Stimulated activated CD4-positive, alpha-beta T cell treated with anti-CD3 and anti-CD28 coated beads, Interleukin-4, amount 100 ng/mL, for 24 hours (primary cell): ENCODE measurements at places on chromosomes 16 and 17.

DNA sequence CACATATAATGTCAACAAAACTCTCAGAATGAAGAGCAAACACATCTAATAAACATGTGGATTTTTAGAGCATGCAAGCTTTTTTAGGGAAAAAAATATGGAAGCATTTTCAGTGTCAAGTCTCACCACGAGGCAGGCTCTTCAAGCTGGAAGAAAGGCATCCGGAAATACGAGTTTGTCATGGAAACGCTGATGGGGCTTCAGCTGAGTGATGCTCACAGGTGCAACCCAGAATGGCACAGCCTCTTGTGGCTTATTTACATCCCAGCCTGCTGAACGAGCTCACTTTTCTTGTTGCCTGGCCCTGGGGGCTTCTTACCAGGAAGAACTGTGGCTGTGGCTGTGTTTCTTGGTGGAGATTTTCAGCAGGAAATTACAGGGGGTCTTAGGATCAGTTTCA lies 24.1 kb upstream of the DYNLL2 start:
- no peak for DNase-seq

DNA sequence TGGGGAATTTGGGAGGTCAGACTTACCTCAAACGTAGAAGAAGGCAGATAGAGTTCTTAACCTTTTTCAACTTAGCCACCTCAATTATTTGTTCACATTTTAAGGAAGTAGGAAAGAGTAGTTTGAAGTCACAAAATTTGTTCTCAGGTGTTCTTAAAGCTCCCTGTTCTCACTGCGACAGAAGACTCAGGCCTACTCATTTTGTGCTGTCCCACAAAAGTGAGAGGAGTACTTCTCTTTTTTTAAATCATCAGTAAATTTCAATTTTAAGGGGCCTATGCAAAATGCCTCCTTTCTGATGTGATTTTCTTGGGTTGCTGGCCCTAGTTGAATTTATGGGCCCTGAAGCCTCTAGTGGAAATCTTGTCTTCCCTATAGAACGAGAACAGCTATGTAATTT lies 133.4 kb downstream of the MAP2K6 start:
- DNase-seq = no peak

DNA sequence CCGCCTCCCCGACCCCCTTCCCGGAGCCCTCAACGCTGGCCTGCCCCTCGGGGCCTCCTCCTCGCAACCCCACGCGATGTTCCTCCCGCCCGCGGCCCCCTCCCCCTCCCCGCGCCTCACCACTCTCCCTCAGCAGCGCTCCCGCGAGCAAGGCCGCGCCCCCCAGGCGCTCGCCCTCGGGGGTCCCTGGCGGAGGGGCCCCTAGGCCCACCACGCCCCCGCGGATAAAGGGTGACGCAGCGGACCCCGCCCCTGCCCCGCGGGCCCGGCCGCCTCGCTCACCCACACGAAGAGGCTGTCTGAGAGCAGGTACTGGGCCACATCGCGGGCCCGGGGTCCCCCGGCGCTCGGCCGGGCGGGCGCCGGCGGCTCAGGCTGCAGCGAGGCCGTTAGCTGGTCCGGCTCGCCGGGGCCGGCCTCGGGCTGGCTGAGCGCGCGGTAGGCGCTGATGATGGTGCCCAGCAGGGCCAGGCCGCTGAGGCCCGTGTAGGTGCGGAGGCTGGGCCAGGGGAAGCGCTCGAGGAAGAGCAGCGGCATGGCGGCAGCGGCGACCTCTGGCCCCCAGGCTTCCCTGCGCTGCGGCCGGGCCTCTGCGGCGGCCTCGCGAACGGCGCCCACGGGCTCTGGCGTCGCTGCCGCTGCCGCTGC lies 430 bp downstream of the AMFR start:
- peak; percentile 31 for DNase-seq

GRCh38 chr17:79838522-79839274 lies 542 bp downstream of the CBX4 start:
- peak; percentile 54 for DNase-seq

- DNase-seq = no peak
Observed at GRCh38 chr16:29761882-29762281, 16.1 kb upstream of the C16orf54 start.
